ENCODE measurements at places on chromosomes 6 and 20.

DNA sequence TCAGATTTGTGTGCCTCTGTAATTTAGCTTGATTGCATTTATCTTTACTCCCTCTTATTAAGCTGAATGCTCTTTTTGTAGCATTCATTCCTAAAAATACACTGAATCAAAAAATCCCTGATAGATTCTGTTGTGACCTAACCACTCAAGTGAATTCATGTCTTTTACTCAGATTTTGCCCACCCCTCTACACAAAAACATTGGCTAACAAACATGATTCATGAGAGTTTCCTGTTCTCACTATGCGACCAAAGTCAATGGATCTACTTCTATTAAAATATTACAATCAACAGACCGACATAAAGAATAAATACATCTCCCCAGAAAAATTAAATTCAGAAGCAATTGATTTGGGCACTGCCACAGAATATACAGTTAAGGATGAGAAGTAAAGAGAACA lies 99.5 kb upstream of the THEMIS start:
- no peak for DNase-seq

DNA sequence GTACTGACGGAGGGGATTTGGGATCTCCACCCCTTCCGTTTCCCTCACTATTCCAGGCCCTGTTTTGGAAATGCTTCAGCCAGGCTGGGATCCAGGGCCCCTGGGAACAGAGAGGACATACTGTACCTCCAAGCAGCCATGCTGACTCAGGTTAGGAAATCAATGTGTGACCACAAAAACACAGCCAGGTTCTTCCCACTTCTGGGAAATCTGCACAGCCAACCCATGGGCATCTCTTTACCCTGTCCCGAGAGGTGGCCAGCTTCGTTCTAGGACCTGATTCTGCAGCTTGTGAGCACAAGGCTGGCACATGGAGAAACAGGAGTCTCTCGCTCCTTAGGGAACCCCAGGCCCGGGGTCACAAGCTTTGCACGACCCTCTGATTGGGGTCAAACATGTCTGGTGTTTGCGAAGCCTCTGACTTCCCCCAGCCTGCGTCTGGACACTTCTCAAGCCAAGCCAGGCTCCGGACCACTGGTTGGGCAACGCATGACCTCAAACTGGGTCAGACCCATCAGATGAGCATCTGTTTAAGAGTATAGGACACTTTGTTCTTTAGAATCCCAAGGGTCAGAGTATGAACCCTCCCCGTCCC lies 8.3 kb upstream of the TTPAL start:
- no peak for DNase-seq

DNA sequence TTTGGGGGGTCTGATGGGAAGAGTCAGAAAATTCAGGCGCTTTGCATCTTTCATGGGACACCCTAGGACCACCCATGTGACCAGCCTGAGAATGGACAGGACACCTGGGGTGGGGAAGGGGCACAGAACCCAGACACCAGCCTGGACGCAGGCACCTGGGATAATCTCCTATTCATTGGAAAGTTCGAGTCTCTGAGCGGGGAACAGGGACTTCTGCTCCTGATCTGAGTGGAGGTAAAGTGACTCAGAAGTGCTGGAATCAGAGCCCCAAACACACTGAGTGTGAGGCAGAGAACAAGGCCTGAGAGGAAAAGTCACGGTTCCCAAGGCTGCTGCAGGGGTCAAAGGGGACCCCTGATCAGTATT lies 1.4 kb downstream of the HLA-B start:
- no peak for DNase-seq

- no peak for DNase-seq
Observed at GRCh38 chr20:44001667-44002596, 87.3 kb downstream of the TOX2 start.

- no peak for DNase-seq
Observed at GRCh38 chr6:5401845-5402738, 140.8 kb downstream of the FARS2 start.

DNA sequence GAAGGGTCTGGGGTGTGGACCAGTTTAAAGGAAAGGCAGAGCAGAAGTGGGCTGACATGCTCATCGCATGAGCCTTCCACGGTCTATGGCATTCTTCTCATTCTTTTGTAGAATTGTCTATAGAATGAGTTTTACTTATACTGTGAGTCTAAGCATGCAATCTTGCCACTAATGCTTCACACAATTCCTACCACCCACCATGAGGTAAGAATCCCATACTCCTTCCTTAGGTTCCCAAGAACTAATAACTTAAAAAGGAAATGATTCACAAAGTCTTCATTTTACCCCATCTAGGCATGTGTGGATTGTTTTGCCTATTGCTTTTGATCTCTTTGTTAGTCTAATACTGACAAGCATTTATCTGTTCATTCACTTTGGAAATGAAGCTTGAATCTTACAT lies 195.2 kb downstream of the LY86 start:
- no peak for DNase-seq

Measured in cerebellar nuclear complex (tissue), 1 donor.